ENCODE measurements at places on chromosomes 13 and 19.

GRCh38 chr13:22227895-22228294 lies 557.0 kb downstream of the FGF9 start:
- no peak for DNase-seq

DNA sequence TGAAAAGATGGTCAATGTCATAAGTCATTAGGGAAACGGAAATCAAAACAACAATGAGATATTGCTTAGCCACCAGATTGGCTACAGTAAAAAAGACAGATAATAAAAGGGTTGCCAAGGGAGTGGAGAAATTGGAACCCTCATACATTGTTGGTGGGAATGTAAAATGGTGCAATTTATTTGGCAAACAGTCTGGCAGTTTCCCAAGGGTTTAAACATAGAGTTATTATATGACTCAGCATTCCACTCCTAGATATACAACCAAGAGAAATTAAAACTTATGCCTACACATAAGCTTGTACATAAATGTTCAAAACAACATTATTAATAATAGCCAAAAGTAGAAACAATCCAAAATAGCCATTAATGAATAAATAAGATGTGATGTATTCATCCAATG lies 9.9 kb upstream of the ZNF227 start:
- no peak for DNase-seq

DNA sequence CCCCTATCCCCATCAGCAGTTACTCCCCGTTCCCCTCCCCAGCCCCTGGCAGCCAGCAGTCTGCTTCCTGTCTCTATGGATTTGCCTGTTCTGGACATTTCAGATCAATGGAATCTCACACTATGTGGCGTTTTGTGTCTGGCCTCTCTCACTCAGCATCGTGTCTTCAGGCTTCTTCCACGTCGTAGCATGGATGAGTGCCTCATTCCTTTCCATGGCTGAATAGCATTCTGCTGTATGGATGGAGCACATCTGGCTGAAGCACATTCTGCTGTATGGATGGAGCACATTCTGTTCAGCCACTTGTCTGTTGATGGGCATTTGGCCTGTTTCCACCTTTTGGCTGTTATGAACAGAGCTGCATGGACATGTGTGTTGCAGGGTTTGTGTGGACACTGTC lies 29.5 kb downstream of the CRTC1 start:
- no peak for DNase-seq

- no peak for DNase-seq
Observed at GRCh38 chr19:49217382-49217781, 59.8 kb downstream of the TRPM4 start.

DNA sequence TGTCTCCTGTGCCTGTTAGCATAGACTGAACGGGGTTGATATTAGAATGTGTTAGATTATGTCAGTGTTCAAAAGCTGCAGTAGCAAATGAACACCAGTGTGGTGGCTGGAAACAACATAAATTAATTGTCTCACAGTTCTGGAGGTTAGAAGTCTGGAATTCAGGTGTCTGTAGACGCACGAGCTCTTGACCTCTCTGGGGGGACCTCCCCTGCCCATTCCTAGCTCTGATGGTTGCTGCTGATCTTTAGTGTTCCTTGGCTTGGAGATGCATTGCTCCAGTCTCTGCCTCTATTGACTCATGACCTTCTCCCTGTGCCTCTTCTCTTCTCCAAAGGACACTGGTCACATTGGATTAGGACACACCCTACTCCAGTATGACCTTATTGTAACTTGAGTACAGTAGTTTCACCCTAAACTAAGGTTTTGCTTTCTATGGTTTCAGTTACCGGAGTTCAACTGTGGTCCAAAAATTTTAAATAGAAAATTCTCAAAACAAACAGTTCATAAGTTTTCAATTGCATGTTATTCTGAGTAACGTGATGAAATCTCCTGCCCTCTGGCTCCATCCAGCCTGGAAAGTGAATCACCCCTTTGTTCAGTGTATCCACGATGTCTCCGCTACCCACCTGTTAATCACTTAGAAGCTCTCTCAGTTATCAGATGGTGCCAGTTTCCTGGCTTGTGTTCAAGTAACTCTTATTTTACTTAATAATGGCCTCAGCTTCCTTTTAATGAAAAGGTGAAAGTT lies 273.2 kb downstream of the MYO16 start:
- DNase-seq, result no peak

- no peak for DNase-seq
Observed at GRCh38 chr13:83057119-83057518, 825.2 kb downstream of the SLITRK1 start.

GRCh38 chr13:113413898-113414282 lies 39.4 kb downstream of the ADPRHL1 start:
- no peak for DNase-seq

GRCh38 chr19:11483366-11484111 lies 2.7 kb upstream of the ELAVL3 start:
- no peak for DNase-seq

GRCh38 chr19:35170359-35171061 lies 16.0 kb downstream of the FXYD5 start:
- no peak for DNase-seq

DNA sequence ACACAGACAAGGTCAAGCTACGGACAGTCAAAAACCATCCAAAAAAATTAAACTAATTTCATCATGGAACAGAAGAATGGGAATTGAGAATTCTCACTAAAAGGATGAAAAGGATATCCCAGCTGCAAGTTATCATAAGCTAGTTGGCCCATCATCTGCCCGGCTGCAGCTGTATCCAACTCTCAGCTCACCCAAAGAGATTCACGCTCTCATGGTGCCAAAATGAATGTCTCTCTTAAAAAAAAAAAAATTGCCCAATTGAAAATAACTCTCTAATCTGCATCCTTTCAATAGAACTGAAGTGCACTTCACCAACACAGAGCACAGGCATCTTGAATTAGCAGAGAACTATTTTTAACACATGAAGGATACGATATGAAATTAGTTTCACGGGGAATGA lies 20.0 kb downstream of the ENOX1 start:
- DNase-seq, result no peak

GRCh38 chr13:49877629-49878218 lies 58.4 kb downstream of the SPRYD7 start:
- DNase-seq, result no peak

DNA sequence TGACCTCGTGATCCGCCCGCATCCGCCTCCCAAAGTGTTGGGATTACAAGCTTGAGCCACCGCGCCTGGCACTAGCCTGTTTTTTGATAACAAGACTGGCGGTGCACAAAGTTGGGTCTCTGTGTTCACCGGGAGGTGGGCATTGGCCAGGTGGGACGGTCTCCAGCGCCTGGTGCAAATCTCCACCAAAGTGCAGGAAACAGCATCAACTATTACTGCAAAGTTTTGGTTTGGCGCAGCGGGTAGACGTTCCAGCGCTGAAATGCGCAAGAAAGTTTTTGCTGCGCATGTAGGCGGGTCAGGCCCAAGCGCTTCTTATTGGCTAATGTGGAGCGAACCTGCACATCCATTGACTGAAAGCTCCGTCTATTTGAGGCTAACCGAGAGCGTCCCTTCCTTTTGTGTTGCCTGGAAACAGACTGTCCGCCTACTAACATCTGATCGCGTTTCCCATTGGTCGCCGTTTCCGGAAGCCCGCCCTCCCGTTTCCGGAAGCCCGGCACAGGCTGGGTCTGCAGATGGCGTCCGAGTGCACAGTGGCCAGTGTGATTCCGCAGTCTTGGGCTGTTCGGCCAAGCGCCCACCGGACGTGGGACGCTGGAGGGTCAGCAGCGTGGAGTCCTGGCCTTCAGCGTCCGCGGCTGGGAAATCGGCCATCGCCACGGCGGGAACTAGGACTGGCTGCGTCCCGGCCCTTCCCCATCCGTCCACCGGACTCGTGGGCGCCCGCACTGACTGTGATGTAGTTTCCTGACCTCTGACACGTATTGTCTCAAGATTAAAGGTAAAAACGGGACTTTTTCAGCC lies 53.3 kb upstream of the ZNF527 start:
- DNase-seq, result peak; percentile 95

- DNase-seq, result no peak
Observed at GRCh38 chr13:110138700-110139036, 168.3 kb downstream of the COL4A1 start.

- DNase-seq, result no peak
Observed at GRCh38 chr13:100274942-100275506, 186.1 kb downstream of the PCCA start.

- no peak for DNase-seq
Observed at GRCh38 chr19:56885173-56885985, 44.9 kb upstream of the PEG3 start.
